Stimulated activated CD4-positive, alpha-beta T cell treated with anti-CD3 and anti-CD28 coated beads, Interleukin-1b, Interleukin-23, amount 100 ng/mL, for 1 hour (primary cell): ENCODE measurements at places on chromosomes 3 and 15.

GRCh38 chr3:70947579-70947978 is 635.1 kb upstream of the MDFIC2 start:
- no peak for DNase-seq

- no peak for DNase-seq
Measured at GRCh38 chr15:64013179-64014062, 32.9 kb downstream of the DAPK2 start.

GRCh38 chr3:13788522-13789424 is 91.1 kb downstream of the WNT7A start:
- DNase-seq, result no peak

DNA sequence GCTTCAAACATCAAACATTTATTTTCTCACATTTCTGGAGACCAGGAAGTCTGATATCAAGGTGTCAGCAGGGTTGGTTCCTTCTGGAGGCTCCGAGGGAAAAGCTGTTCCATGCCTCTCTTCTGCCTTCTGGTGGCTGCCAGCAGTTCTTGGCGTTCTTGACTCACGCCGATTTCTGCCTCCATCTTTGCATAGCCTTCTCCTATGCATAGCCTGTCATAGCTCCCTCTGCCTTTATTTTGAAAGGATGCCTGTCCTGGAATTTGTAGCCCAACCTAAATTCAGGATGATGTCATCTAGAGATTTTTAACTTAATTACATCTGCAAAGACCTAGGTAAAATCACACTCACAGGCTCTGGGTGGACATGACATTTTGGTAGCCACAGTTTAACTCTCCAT is 70.4 kb downstream of the RGMA start:
- no peak for DNase-seq

DNA sequence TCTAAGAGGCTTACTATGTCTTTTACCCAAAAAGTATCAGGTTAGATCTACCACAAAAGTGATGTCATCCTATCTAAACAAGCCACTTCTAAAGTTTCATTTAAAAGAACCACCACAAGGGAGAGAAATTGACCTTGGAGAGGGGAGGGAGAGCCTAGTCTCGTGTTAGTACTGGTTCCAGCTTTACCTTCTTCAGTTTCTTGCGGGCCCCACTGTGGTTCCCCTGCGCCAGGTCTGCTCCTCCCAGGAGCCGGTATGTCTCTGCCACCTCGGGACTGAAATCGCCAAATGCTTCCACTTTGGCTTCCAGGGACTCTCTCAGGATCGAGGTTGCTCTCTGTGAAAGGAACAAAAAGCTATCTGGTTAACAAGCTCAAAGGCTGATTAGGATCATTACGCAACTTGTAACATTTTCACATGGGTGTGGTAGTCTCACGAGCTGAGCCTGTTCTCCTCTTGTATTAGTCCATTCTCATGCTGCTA is 51.1 kb downstream of the SYNM start:
- no peak for DNase-seq

DNA sequence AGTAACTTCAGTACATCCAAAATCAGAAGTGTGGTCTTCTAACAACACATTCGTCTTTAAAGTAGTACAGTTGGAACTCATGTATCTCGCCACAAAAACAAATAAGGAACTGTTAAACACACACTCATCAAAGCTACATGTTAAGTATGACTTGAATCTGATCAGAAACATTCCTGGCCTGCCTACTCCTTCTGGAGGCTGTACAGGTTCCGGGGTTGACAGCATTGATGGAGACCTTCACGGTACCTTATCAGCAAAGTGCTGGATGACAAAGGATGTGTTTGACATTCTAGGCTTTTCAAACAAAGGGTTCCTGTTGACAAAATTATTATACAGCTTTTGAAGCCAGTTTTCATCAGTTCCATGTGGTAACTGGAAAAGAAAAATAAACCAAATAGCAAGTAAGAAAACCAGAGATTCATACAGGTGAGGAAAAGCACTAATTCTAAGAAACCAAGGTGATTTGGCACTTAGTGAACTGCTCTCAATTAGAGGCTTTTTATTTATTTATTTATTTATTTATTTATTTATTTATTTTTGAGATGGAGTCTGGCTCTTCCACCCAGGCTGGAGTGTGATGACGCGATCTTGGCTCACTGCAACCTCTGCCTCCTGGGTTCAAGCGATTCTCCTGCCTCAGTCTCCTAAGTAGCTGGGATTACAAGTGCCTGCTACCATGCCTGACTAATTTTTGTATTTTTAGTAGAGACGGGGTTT is 44.3 kb downstream of the MYO5C start:
- DNase-seq, result no peak

GRCh38 chr3:112637700-112638099 is 3.2 kb downstream of the CCDC80 start:
- DNase-seq, result no peak

- no peak for DNase-seq
Measured at GRCh38 chr3:114272271-114272670, 21.6 kb upstream of the TIGIT start.

- no peak for DNase-seq
Measured at GRCh38 chr15:23081271-23081670, 41.9 kb upstream of the TUBGCP5 start.

- no peak for DNase-seq
Measured at GRCh38 chr3:190585805-190586630, 72.1 kb downstream of the IL1RAP start.

DNA sequence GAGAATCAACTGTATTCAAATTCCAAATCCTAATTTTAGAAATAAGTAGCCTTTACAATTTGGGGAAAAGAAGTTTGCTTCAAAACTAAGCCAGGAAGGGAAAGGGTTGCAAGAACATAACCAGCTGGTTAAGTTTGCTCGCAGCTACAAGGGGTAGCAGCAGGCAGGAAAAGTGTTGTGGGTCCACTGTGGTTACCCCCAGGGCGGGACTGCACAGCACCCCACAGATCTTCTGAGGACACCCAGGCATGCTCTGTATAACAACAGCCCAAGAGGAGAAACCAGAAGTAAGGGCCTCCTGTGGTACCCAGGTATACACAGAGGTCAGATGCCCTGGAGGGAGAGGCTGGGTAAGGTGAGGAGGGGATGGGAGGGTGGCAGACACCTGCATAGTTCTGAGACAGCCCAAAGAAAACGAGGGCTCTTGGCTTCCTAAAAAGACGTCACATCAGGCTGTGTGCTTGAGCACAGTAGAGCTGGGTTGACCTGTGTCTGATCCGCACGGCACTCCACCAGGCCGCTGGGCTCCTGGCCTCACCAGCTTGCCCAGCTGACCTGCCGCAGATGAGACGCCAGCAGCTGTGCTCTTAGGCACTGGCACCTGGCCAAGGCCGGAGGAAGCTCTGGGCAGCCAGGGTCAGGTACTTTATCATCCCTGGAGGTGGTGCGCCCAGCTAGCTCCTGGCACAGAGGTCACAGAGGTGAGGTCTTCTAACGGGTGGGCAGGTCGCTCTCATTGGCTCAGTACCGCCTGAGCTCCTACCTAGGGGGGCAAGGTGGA is 81.8 kb upstream of the SNRPA1 start:
- no peak for DNase-seq

DNA sequence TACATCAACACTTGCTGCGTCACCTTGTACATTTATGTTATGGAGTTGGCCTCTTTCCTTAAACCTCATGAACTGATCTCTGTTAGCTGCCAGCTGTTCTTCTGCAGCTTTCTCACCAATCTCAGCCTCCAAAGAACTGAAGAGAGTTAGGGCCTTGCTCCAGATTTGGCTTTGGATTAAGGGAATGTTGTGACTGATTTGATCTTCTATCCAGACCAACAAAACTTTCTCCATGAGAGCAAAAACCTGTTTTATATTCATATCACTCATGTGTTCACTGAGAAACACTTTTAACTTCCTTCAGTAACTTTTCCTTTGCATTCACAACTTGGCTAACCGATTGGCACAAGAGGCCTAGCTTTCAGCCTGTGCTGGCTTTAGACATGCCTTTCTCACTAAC is 1156.0 kb upstream of the CADM2 start:
- DNase-seq, result no peak

GRCh38 chr3:182726258-182727142 is 66.8 kb upstream of the ATP11B start:
- DNase-seq, result no peak

DNA sequence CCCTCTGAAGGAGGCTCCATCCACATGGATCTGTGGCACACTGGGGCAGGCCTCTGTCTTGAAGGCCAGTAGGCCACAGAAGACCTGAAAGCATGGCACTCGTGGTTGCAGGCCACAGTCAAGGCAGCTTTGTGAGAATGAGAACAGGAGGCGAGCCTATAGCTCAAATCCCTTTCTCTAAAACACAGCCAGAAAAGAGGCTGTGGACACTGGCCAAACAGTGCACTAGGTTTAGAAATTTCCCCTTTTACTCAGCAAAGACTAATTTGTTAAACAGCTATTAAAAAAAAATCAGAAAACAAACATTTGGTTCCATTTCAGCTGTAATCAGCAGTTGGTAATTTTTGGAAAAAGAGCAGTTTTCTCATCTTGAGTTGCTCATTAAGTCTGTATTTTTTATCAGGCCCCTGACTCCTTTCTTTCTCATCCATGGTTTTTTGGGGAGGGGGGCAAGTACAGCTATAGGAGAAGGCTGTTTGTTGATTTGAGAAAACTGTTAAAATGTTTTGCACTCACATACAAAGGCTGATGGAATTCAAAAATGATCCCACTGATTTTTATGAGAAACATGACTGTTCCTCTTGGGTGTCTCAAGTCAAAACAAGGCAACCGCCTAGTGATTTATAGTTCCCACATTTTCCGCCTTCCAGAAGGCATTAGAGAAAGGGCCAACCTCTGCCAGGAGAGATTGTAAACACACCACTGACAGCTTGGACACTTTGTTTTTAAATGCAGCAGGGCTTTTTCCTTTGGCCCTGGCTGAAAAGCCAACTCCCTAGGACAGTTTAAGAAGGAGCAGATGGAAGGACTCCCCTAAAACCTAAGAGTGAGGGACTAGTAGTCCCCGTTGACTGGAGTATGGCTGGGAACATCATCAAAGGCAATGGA is 28.1 kb downstream of the PARP16 start:
- no peak for DNase-seq

DNA sequence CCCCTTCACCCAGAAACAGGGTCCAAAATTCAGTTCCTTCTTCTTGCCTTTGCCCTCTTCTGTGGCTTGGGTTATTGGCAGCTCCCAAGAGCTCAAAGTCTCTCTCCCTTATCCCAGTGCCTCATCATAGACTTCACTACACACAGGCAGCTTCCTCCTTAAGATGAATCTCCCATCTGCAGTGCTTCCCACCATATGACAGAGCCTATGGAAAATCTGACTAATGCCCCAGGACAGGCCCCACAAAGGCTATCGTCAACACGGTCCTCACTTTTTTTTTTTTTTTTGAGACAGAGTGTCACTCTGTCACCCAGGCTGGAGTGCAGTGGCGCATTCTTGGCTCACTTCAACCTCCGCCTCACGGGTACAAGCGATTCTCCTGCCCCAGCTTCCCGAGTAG is 194.1 kb downstream of the MEX3B start:
- no peak for DNase-seq

DNA sequence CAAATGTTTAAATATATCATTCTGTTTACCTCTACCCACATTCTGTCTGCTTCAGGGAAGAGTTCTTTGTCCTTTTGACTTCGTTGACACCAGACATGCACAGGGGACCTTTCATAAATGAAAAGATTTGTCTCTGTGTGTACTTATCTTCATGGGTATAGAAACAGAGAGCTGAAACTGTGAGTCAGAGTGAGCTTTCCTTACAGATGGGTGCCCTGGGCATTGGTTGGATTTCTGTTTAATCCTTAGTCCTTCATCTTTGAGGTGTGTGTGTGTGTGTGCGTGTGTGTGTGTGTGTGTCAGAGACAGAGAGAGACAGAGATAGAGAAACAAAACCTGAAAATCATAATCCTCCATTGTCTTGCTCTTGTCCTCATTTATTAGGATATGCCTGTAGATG is 517.4 kb downstream of the TUSC7 start:
- no peak for DNase-seq

DNA sequence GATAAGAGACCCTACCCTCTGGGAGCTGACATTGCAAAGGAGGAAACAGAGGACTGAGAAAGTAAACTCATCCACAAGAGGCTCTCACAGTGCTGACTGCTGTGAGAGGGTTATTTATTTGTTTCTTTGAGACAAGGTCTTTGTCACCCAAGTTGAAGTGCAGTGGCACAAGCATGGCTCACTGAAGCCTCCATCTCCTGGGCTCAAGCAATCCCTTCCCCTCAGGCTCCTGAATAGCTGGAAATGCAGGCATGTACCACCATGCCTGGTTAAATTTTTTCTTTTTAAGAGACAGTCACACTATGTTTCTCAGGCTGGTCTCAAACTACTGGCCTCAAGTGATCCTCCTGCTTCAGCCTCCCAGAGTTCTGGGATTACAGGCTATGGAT is 52.8 kb downstream of the FBLN2 start:
- DNase-seq, result no peak

DNA sequence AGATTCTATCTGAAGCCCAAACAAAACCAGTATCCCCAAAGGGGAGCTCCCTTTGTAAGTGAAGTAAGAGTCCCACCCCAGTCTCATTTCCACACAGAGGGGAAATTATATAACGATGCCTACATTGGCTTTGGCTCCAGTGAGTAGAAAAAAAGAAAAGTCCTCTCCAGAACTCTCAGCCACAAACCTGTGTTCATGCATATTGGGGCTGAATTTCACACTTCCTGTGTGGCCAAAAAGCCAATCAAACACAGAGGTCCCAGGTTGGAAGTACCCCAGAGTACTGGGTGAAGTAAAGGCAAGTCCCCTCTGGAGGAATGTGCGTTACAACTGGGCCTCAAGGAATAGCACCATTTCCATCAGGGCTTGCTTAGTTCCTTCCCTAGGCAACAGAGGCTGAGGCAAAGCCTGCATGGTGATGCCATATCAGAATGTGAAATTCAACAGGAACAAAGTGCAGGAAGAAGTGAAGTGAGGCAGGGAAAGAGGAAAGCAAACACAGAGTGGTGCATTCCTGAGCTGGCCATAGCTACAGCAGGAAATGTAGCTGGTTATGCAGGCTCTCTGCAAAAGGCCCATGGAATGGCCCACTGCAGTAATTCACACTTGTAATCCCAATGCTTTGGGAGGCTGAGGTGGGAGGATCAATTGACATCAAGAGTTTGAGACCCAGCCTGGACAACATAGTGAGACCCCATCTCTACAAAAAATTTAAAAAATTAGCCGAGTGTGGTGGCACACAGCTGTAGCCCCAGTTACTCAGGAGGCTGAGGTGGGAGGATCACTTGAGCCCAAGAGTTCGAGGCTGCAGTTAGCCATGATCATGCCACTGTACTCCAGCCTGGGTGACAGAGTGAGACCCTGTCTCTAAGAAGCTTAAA is 16.6 kb upstream of the CX3CR1 start:
- DNase-seq, result no peak

GRCh38 chr3:15011174-15011573 is 53.9 kb downstream of the MRPS25 start:
- DNase-seq, result no peak

- DNase-seq, result no peak
Measured at GRCh38 chr3:48123346-48123745, 64.9 kb downstream of the CDC25A start.
